Endodermal cell (in vitro differentiated cells): ENCODE measurements at places on chromosomes 2 and 18. TPM values are rescaled to one million over a fixed set of nuclear protein-coding genes. Genes with fewer than 3 reads are reported as not detected.

GRCh38 chr2:216546641-216547403 is 48.2 kb downstream of the RPL37A start:
- no peak overlapping the region for H3K4me3 ChIP-seq
- no peak overlapping the region for H3K27ac ChIP-seq
- DNase-seq, result no peak
- no peaks in the 10 kb centered on the region for H3K4me1 ChIP-seq

GRCh38 chr2:164456619-164457018 is 164.7 kb downstream of the GRB14 start:
- H3K4me3 ChIP-seq, result no peak overlapping the region
- H3K36me3 ChIP-seq, result no peaks in the 10 kb centered on the region
- no peak for DNase-seq
- peaks cover 1% of the 10 kb centered on the region for H3K4me1 ChIP-seq

GRCh38 chr2:169119123-169119760 is 49.9 kb downstream of the DHRS9 start:
- no peak overlapping the region for H3K4me3 ChIP-seq
- no peak for DNase-seq
- H3K27ac ChIP-seq, result peak overlapping the region; percentile 55

GRCh38 chr2:169702996-169703395 is 8.7 kb downstream of the PHOSPHO2 start:
- no peak overlapping the region for H3K27ac ChIP-seq
- H3K4me3 ChIP-seq, result no peak overlapping the region
- H3K4me1 ChIP-seq, result no peaks in the 10 kb centered on the region
- DNase-seq, result peak; percentile 9
- no peaks in the 10 kb centered on the region for H3K27me3 ChIP-seq

DNA sequence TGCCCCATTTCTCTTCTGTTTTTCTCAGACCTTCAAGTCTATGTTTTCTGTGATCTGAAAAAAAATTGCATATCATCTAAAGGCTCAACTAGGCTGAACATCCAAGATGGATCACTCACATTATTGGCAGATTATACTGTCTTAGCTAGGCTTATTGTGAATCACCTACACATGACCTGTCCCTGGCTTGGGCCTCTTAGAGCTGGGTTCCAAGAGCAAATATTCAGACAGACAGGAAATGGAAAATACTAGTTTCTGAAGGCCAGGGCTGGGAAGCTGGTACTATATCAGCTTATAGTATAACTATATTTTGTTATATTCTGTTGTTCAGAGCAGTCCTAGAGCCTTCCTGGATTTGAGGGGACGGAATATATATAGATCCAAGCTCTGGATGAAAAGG is 90.3 kb downstream of the PIK3C3 start:
- DNase-seq, result no peak
- peaks cover 39% of the 10 kb centered on the region for H3K36me3 ChIP-seq
- no peak overlapping the region for H3K27ac ChIP-seq

GRCh38 chr2:106758901-106759497 is 127.0 kb downstream of the ST6GAL2 start:
- peaks cover 16% of the 10 kb centered on the region for H3K4me1 ChIP-seq
- peak overlapping the region; percentile 68 for H3K4me3 ChIP-seq
- no peak overlapping the region for H3K27ac ChIP-seq
- DNase-seq, result no peak
- no peaks in the 10 kb centered on the region for H3K36me3 ChIP-seq
- H3K27me3 ChIP-seq, result no peaks in the 10 kb centered on the region

The SCYGR4 gene
- not detected in 3 replicates for total RNA-seq
